ENCODE measurements at places on chromosomes 16 and 17.
A peak's percentile ranks its signal among the peaks of the same experiment; 100 is the strongest.

GRCh38 chr16:2024032-2024420 lies 2.7 kb upstream of the NHERF2 start:
- DNase-seq = no peak

DNA sequence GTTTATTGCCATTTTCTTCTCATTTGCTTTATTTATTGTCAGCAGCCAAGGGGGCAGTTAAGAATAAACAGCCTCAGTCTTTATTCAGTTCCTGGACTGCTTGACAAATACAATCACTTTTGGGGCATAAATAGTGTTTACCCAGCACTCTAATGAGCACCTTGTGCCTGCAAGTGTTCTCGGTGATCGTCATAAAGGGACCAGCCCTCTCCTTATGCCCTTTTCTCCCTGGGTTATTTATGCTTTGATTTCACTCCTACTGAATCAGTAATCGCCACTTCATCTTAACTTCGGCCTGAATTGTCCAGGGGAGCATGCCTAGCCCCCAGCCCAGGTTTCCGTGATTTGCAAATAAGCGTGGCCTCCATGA lies 55.7 kb upstream of the CACNG5 start:
- DNase-seq = no peak

DNA sequence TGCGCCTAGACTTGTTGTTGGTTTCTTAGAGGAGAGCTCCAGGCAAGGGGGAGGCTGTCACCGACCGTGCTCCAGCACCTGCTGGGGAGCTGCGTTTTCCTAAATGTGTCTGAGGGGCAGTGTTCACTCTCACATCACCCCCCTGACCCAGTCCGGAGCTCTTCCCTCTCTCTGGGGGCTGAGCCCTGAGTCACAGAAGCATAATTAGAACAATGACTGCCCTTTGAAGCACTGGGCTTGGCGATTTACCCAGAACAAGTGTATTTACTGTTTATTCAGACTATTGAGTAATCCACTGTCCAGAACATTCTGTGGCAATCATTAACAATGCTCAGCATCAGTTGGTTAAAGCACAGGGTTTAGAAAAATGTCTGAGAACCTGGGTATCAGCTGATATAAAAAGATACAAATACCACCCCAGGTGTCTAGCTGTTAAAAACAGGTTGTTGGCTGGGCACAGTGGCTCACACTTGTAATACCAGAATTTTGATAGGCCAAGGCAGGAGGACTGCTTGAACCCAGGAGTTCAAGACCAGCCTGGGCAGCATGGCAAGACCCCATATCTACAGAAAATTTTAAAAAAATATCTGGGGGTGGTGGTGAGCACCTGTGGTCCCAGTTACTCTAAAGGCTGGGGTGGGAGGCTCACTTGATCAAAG lies 8.1 kb downstream of the CES4A start:
- no peak for DNase-seq

DNA sequence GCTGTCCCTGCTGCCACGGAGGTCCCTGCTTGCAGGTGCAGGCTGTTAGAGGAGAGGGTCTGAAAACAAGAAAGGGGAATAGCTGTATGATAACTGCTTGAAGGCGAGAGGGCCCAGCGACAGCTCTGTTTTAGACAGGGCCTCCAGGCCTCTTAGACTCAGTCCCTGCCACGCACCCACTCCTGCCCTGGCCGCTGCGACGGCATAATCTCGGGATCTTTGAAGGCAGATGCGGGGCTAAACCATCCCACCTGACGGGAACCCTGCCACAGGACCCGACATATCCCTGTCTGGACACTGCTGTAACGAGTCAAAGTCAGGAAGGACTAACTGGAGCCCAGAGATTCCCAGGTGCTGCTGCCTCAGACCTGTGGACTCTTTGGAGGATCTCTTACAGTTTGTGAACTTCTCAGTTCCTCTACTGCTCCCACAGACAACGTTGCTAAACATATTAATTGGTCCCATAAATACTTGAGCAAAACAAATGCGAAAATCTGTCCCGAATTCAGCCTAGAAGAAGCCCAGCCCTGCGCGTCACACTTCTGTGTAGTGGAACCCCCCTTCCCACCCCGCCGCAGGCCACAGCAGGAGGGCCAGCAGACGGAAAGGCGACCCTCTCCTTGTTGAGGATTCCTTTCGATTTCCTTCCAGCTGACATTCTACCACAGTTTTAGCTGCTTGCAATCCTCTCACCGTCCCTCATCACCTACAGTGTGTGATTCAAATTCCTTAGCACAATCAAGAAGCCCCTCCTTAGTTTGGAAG lies 998 bp upstream of the TMEM11 start:
- DNase-seq = peak; percentile 26

Measured in suppressor macrophage treated with lipopolysaccharide for 1 hour (primary cell).